NCI-H1105 (cell line): ENCODE measurements at places on chromosomes 5 and 9.
A peak's percentile ranks its signal among the peaks of the same experiment; 100 is the strongest.

GRCh38 chr5:23026252-23027170, 173.4 kb upstream of the CDH12 start:
- DNase-seq = no peak

DNA sequence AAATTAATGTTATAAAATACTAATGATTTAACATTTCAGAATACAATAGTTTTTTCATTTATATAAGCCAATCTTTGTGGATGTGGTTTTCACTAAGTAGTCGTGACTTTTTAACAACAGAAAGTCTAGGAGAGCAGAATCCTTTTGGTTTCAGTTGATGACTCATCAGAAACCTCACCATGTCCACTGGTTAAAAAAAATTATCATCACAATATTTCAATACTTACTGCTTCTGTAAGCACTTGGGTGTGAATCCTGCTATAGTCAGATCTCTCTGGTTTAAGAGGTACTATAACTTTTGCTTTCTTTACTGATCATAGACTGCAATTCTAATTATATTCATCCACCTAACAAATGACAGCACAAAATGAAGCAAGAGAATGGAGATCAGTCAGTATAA, 77.2 kb downstream of the MRPS30 start:
- DNase-seq = no peak

GRCh38 chr9:5453673-5454072, 3.3 kb downstream of the CD274 start:
- no peak for DNase-seq

DNA sequence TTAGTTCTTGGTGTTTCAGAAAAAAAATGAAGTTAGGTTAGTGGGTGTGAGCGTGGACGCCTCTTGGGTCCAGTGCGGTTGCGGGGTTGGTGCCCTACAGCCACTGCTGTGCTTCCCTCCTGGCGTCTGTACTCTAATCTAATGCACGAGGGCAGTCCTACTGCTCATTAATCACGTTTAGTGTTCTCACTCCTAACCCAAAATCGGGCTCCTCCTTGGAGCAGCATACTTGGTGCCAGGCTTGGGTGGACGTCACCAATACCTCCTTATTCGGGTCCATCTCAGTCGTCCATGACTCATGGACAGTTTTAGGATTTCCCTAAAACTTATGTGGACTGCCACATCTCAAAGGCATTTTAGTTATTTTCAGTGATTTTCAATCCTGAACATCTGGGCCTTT, 41.6 kb downstream of the TRIO start:
- DNase-seq = no peak

DNA sequence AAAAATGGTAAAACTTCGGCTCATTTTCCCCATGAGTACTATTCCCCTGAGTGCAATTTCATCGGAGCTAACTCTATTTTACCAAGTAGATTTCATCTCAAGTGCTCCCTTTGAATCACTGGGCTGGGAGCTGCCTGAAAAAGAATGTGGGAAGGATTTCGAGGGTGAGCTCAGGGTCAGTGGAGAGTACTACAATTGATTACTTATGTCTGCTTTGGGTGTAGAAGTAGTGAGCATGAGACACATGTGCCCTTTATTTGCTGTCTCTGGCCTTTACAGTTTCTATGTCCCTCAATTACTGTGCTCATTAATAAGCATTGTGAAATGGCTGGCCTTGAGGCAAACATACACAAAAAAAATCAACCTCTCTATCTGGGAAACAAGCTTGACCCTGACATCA, 172.7 kb upstream of the RFX3 start:
- no peak for DNase-seq

- no peak for DNase-seq
Measured at GRCh38 chr9:115781070-115781736, 372.4 kb upstream of the PAPPA start.

DNA sequence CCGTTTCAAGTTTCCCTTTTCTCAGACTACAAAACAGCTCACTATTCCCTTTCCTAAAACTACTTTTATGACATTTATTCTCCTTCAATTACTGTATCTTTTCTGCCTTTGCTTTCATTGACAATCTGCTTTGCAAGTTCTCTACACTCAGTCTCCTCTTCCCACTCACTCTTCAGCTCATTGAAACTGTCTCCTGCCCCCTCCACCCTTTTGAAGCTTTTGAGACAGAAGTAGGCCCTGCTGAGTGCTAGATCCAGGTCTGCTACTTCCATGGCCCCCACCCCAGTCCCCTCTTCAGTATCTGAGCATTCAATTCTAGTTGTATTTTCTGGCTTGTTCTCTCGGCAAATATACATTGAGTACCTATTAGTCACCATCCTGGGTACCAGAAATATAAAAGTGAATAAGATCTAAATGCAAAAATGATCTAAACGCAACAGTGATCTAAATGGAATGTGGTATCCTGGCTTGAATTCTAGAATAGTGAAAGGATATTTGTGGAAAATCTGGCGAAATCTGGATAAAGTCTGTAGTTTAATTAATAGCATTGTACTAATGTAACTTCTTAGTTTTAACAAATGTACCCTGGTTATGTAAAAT, 58.4 kb downstream of the OR2K2 start:
- no peak for DNase-seq

- no peak for DNase-seq
Measured at GRCh38 chr9:94210616-94211603, 48.2 kb upstream of the ZNF169 start.

DNA sequence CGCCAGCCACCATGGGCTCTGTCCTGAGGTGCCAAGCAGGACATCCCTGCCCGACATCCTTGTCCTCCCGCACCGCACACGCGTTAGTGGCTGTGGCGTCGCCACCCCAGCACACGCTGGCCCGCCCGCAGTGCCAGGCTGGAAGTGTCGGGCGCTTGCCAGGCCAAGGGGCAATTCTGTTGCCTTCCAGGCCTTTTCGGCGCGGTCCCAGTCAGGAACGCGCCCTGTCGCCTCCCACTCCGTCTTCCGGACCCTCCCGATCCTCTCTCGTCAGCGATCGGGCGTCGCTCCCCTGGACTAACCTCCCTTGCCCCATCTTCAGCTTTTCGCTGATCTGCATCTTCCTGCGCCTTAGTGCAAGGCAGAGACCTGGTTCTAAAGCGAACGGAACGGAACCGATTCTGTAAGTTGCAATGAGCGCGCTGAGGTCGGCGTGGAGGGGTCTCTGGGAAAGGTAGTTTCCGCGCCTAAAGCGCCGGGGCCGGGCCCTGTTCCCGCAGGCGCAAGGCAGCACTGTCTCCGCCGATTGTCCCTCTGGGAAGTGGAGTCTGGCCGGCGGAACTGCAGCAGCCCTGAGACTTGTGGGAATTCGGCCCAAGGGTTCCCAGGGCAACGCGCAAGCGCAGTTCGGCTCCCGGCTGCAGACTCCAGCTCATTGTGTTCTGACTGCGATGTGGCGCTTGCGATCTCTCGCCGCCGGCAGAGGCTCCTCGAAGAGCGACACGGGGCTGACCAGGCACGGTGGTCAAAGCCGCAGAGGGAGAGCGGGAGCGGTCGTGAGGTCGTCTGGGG, at the start of gene ZNF454:
Gene ZNF454, plus strand, starts transcription at position 630 of the 792 bp plus-strand sequence. CDS start 1,594 bp downstream, outside the sequence.
- peak; percentile 57 for DNase-seq

GRCh38 chr5:65774346-65774745, 52.3 kb downstream of the NLN start:
- no peak for DNase-seq
